ENCODE measurements at places on chromosomes 3 and 15. TPM values are rescaled to one million over a fixed set of nuclear protein-coding genes. Genes with fewer than 3 reads are reported as not detected.

The PYGO1 gene
- 9.8 TPM for total RNA-seq

The NRROS gene
- total RNA-seq, result 2.5 TPM

The PAK6 gene
- 0.12 TPM for total RNA-seq

The CFAP100 gene
- total RNA-seq, result not detected

The MYRIP gene
- not detected for total RNA-seq

The WDR72 gene
- total RNA-seq, result 0.17 TPM

The GP5 gene
- total RNA-seq, result not detected

The RYK gene
- total RNA-seq, result 86.1 TPM

The ST3GAL6 gene
- total RNA-seq, result 1.2 TPM

The CELSR3 gene
- total RNA-seq, result 2.4 TPM

The RPS27L gene
- total RNA-seq, result 49.6 TPM

The THAP10 gene
- total RNA-seq, result 9.6 TPM

The HESX1 gene
- total RNA-seq, result not detected

The GOLGA8H gene
- total RNA-seq, result 1.6 TPM

The MFN1 gene
- 50.9 TPM for total RNA-seq

The RNU6-1 gene
- not detected for total RNA-seq

The FOXB1 gene
- 0.06 TPM for total RNA-seq

The SAMMSON gene
- total RNA-seq, result not detected

The PLCB2 gene
- total RNA-seq, result 1.3 TPM

The CHRNA5 gene
- total RNA-seq, result 25.0 TPM

The LOXL1 gene
- total RNA-seq, result 161 TPM

The GRK7 gene
- total RNA-seq, result not detected

The HHATL gene
- not detected for total RNA-seq

The CDHR4 gene
- not detected for total RNA-seq

The EFHB gene
- not detected for total RNA-seq

The IGF2BP2 gene
- 44.6 TPM for total RNA-seq

The SQOR gene
- 46.1 TPM for total RNA-seq

The GLDN gene
- not detected for total RNA-seq

The IQCF5 gene
- not detected for total RNA-seq
